Naive B cell (primary cell): ENCODE measurements at places on chromosomes 7 and 10. TPM values are rescaled to one million over a fixed set of nuclear protein-coding genes. Genes with fewer than 3 reads are reported as not detected.

The IKZF1 gene
- 206 TPM for polyA plus RNA-seq

The NXPH1 gene
- not detected for polyA plus RNA-seq

DNA sequence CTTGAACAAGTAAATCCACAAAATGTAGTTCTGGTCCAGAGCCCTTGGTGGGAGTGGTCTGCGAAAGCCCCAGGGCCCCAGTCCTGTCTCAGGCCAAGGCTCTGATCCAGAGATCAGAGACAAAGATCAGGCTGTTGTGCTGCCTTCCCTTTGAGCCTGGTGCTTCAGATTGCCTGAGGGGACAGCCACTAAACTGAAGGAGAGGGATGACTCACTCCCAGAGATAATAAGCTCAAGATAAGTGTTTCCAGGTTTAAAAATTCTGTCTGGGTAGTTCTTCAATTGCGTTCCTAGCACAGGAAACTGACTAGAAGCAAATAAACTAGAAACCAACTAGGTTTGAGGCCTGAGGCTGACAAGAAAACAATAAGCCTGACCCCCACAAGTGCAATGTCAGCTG is 190.2 kb downstream of the RAMP3 start:
- peaks cover 8% of the 10 kb centered on the region for H3K36me3 ChIP-seq
- no peaks in the 10 kb centered on the region for H3K4me1 ChIP-seq
- no peak overlapping the region for H3K4me3 ChIP-seq
- no peak overlapping the region for H3K27ac ChIP-seq

- peaks cover 8% of the 10 kb centered on the region for H3K4me1 ChIP-seq
- H3K36me3 ChIP-seq = no peaks in the 10 kb centered on the region
- no peaks in the 10 kb centered on the region for H3K27me3 ChIP-seq
- no peak overlapping the region for H3K27ac ChIP-seq
Measured at GRCh38 chr10:21976280-21976679, 27.2 kb downstream of the DNAJC1 start.

DNA sequence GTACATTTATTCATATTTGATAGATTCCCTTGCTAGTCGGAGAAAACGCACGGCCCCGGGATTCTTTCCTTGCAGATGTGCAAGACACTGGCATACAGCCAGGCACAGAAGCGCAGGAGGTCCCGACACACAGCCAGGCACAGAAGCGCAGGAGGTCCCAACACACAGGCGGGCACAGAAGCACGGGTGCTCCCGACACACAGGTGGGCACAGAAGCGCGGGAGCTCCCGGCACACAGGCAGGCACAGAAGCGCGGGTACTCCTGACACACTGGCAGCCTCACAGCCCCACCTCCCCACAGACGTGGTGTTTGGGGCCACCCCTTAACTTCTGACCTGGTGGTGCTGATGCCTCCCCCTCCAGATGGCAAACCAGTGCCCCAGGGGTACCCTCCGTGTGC is 237.3 kb downstream of the ZMYND11 start:
- no peaks in the 10 kb centered on the region for H3K4me1 ChIP-seq
- H3K27ac ChIP-seq = no peak overlapping the region
- H3K4me3 ChIP-seq = no peak overlapping the region
- H3K36me3 ChIP-seq = peaks cover 12% of the 10 kb centered on the region
- H3K27me3 ChIP-seq = no peaks in the 10 kb centered on the region

The ASAH2 gene
- 1.2 TPM for polyA plus RNA-seq

The KCNH2 gene
- polyA plus RNA-seq = 0.17 TPM

DNA sequence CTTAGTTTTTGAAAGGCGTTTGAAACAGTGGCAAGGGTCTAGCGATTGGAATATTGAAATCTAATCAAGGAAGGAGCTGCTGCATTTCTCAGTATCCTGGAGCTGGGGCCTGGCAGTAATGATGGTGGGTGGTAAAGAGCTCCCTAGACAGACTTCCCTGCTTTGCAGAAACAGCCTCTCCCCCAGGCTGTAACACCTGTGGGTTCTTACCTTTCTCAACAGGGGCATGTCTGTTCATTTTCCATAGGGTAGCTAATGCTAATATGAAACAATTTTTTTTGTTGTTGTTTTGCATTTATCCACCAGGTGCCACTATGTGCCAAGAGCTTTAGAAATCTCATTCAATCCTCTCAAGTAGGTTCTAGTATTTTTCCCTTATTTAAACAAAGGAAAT is 345.5 kb downstream of the REEP3 start:
- H3K27me3 ChIP-seq = peaks cover 60% of the 10 kb centered on the region
- H3K4me3 ChIP-seq = no peak overlapping the region
- no peak for DNase-seq
- H3K36me3 ChIP-seq = no peaks in the 10 kb centered on the region

GRCh38 chr10:96352582-96352981 is 6.2 kb downstream of the OPALIN start:
- no peak overlapping the region for H3K27ac ChIP-seq
- DNase-seq = no peak
- H3K36me3 ChIP-seq = no peaks in the 10 kb centered on the region
- H3K4me3 ChIP-seq = no peak overlapping the region

- DNase-seq = no peak
- peaks cover 14% of the 10 kb centered on the region for H3K27me3 ChIP-seq
- no peaks in the 10 kb centered on the region for H3K36me3 ChIP-seq
- H3K4me3 ChIP-seq = no peak overlapping the region
- H3K4me1 ChIP-seq = no peaks in the 10 kb centered on the region
- no peak overlapping the region for H3K27ac ChIP-seq
Measured at GRCh38 chr7:76512941-76513816, 2.8 kb downstream of the UPK3B start.

- H3K36me3 ChIP-seq = peaks cover 7% of the 10 kb centered on the region
- no peak for DNase-seq
Measured at GRCh38 chr10:121984463-121984862, 4.5 kb upstream of the TACC2 start.

The DNAH11 gene
- 1.1 TPM for polyA plus RNA-seq

GRCh38 chr7:76071316-76072242 is 23.7 kb downstream of the MDH2 start:
- H3K27ac ChIP-seq = no peak overlapping the region
- DNase-seq = no peak
- peaks cover 4% of the 10 kb centered on the region for H3K4me1 ChIP-seq
- H3K27me3 ChIP-seq = no peaks in the 10 kb centered on the region
- H3K36me3 ChIP-seq = peaks cover 9% of the 10 kb centered on the region
- H3K4me3 ChIP-seq = no peak overlapping the region

- peak overlapping the region; percentile 64 for H3K4me3 ChIP-seq
- peak; percentile 49 for DNase-seq
- H3K36me3 ChIP-seq = no peaks in the 10 kb centered on the region
- H3K27ac ChIP-seq = peak overlapping the region; percentile 67
- H3K4me1 ChIP-seq = peaks cover 27% of the 10 kb centered on the region
Measured at GRCh38 chr7:43700059-43700501, 29.2 kb downstream of the COA1 start.

- no peak overlapping the region for H3K4me3 ChIP-seq
- DNase-seq = no peak
- peaks cover 47% of the 10 kb centered on the region for H3K4me1 ChIP-seq
- H3K36me3 ChIP-seq = peaks cover 9% of the 10 kb centered on the region
Measured at GRCh38 chr7:101094791-101095375, 9.6 kb downstream of the TRIM56 start.

The PLAU gene
- not detected for polyA plus RNA-seq

The CYP2E1 gene
- polyA plus RNA-seq = not detected

The ADAM22 gene
- polyA plus RNA-seq = 0.05 TPM

DNA sequence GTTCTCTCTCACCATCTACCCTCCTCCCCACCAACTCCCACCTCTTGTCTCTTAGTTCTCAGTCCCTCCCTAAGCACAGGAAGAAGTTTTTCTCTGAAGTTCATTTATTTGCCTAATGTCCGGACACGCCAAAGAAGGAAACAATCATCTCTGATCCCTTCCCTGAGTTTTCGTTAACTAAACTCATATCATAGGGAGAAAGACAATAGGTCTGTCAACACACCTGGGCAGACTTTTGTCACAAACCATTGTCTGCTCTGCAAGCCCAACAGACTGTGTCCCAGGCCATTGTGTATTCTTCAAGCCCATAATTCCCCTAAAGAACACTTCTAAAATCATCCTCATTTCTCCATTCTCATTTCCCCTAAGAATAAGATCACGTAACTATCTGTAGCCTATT is 691.0 kb upstream of the MBL2 start:
- no peak for DNase-seq
- no peaks in the 10 kb centered on the region for H3K4me1 ChIP-seq
- H3K27me3 ChIP-seq = no peaks in the 10 kb centered on the region
- no peak overlapping the region for H3K27ac ChIP-seq

DNA sequence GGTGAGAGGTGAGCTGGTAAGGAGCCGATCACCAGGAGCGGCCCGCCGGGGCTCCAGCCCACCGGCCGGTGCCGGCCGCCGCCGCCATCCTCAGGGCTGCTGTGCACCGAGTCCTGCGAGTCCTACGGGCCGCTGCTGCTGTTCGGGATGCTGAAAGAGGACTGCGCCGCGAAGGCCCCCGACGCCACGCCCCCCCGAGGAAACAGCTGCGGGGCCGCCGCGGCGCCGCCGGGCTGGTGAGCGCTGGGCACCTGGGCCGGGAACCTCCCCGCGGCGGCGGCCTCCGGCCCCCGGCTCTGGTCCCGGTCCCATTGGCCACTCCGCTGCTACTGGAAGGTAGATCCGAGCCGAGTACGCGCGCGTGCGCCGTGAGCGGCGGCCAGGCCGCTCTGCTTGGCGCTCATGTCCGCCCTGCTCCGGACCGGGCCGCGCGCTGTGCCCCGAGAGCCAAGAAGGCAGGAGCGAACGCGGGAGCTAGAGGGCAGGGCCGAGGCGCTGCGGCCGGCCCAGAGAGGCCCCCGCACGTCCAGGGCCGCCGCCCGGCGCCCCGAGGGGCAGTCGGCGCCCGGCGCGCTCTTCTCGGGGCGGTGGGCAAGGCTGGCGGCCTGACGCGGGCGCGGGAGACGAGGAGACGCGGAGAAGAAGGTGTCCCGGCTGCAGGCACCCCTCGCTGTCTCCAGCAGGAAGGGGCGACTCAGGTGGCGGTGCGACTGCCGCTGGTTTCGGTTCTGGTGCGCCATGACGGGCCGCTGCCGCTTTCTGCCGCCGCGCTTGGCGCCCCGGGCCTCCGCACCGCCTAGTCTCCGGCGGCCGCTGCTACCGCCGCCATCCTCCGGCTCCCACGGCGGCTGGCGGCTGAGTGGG is 121.3 kb upstream of the WIPF3 start:
- no peaks in the 10 kb centered on the region for H3K36me3 ChIP-seq
- peak; percentile 55 for DNase-seq
- peak overlapping the region; percentile 86 for H3K27ac ChIP-seq
- peaks cover 11% of the 10 kb centered on the region for H3K4me1 ChIP-seq

- H3K27ac ChIP-seq = no peak overlapping the region
- no peaks in the 10 kb centered on the region for H3K36me3 ChIP-seq
- DNase-seq = no peak
- peaks cover 13% of the 10 kb centered on the region for H3K4me1 ChIP-seq
- H3K27me3 ChIP-seq = no peaks in the 10 kb centered on the region
Measured at GRCh38 chr10:72688208-72688651, 3.7 kb upstream of the MCU start.

DNA sequence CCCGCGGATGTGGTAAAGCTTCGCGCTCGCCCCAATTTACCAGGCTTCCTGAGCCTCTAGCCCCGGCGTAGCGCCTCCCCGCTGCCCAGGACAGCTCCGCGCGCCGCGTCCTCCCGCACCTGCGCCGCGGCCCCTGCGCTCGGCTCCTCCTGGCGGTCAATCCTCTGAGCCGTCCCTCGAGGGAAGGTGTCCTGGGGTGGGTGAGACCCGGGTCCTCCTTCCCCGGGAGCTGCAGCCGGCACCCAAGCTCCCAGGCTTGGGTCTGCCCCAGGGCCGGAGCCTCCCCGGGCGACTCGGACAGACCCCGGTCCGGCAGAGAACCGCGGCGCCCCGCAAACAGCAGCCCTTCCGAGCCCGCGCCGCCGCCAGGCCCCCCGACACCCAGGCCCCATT is 512 bp downstream of the OSBPL3 start:
- no peaks in the 10 kb centered on the region for H3K36me3 ChIP-seq
- H3K27me3 ChIP-seq = no peaks in the 10 kb centered on the region
- peak overlapping the region; percentile 99 for H3K4me3 ChIP-seq
- H3K4me1 ChIP-seq = peaks cover 34% of the 10 kb centered on the region
- DNase-seq = peak; percentile 66

- H3K4me1 ChIP-seq = peaks cover 4% of the 10 kb centered on the region
- H3K4me3 ChIP-seq = no peak overlapping the region
- peaks cover 41% of the 10 kb centered on the region for H3K36me3 ChIP-seq
Measured at GRCh38 chr7:66140924-66141323, 26.3 kb downstream of the CRCP start.

DNA sequence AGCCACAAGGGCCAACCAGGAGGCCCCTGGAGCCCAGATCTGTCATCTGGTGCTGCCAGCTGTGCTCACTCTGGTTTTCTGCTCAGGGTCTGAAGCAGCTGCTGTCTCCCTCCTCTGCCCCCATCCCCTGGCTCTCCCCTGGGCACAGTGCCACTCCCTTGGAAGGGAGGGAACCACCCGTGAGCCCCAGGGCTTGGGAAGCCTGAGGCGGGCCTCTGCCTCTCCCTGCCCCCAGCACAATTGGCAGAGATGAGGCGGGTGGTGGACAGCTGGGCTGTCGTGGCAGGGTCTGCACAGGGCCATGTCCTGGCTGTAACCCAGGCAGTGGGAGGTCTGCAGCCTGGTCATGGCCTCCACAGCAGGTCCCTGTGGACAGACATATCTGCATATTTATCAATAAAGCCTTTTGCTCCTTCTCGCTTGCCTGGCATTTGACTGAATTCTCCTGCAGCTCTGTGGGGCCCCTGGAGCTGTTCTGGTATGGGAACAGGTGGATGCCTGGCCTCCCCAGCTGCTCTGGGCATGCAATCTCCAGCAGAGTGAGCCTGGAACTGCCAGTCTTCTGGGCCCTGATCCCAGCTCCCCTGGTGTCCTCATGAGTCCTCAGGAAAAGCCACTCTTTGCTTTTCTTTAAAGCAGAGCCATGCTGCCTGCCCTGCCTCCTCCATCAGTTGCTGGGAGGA is 1.6 kb upstream of the ANKRD2 start:
- no peak overlapping the region for H3K4me3 ChIP-seq
- H3K27me3 ChIP-seq = no peaks in the 10 kb centered on the region
- DNase-seq = no peak
- no peak overlapping the region for H3K27ac ChIP-seq
- no peaks in the 10 kb centered on the region for H3K36me3 ChIP-seq

The MRPS33 gene
- polyA plus RNA-seq = 56.4 TPM

GRCh38 chr7:30596721-30597120 is 2.0 kb downstream of the GARS1 start:
- H3K36me3 ChIP-seq = peaks cover 8% of the 10 kb centered on the region
- peak overlapping the region; percentile 100 for H3K4me3 ChIP-seq
- H3K4me1 ChIP-seq = peaks cover 48% of the 10 kb centered on the region
- H3K27ac ChIP-seq = peak overlapping the region; percentile 99
- no peak for DNase-seq
